GM03348 (cell line): ENCODE measurements at places on chromosomes 5 and 9.

- DNase-seq: no peak
These were observed 97.8 kb upstream of the SPOCK1 start for GRCh38 chr5:137596941-137597340.

GRCh38 chr5:90095292-90096060 is 314.1 kb downstream of the CETN3 start:
- DNase-seq: no peak

DNA sequence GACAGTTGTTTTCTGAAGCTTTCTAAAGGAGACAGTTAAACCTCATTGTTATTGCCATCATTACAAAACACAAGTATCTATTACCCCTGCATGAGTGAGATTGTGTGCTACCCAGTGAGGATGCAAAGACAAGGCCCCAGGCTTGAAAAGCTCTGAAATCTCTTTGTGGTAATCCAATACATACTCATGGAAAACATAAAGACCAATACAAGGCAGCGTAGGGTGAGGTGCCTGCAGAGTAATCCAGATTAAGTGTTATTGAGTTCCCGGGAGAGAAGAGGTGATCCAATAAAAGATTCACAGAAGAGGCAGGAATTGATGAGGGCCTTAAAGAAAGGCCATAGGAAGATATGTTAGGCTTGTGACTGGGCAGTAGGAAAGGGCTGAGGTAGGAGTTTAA is 150.1 kb downstream of the MEF2C start:
- DNase-seq: no peak

- peak; percentile 74 for DNase-seq
These were observed 580.8 kb downstream of the CCDC171 start for GRCh38 chr9:16133556-16134227.

- DNase-seq: no peak
These were observed 3.9 kb upstream of the C5orf58 start for GRCh38 chr5:170228762-170229435.

DNA sequence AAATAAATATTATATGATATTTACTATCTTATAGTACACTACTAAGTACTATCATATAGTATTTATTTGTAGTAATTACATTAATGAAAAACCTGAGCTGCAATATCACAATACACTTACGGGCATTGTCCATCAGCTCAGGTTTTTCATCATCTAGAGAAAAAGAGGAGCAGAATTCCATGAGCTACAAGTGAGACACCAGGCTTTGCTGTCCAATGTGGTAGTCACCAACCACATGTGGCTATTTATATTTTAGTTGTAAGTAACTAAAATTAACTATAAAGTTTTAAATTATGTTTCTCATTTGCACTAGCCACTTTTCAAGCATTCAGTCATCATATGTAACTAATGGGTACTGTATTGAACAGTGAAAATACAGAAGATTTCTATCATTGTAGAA is 13.8 kb upstream of the NRG2 start:
- DNase-seq: no peak
